Activated CD4-positive, alpha-beta T cell treated with anti-CD3 and anti-CD28 coated beads for 36 hours (primary cell): ENCODE measurements at places on chromosomes 2 and 18. TPM values are rescaled to one million over a fixed set of nuclear protein-coding genes. Genes with fewer than 3 reads are reported as not detected.

GRCh38 chr2:229178117-229178516 lies 93.0 kb downstream of the PID1 start:
- no peak overlapping the region for H3K27ac ChIP-seq
- no peaks in the 10 kb centered on the region for H3K4me1 ChIP-seq
- no peak overlapping the region for H3K4me3 ChIP-seq
- peaks cover 2% of the 10 kb centered on the region for H3K27me3 ChIP-seq
- no peak for DNase-seq
- no peaks in the 10 kb centered on the region for H3K36me3 ChIP-seq

GRCh38 chr2:50408053-50408452 lies 623.9 kb downstream of the NRXN1 start:
- no peaks in the 10 kb centered on the region for H3K4me1 ChIP-seq
- no peaks in the 10 kb centered on the region for H3K27me3 ChIP-seq
- DNase-seq: no peak
- no peaks in the 10 kb centered on the region for H3K36me3 ChIP-seq
- H3K27ac ChIP-seq: no peak overlapping the region

- no peaks in the 10 kb centered on the region for H3K27me3 ChIP-seq
- H3K27ac ChIP-seq: no peak overlapping the region
- peaks cover 9% of the 10 kb centered on the region for H3K4me1 ChIP-seq
- no peak for DNase-seq
- H3K4me3 ChIP-seq: no peak overlapping the region
- peaks cover 48% of the 10 kb centered on the region for H3K36me3 ChIP-seq
Measured at GRCh38 chr2:48514348-48515003, 15.5 kb upstream of the STON1 start.

DNA sequence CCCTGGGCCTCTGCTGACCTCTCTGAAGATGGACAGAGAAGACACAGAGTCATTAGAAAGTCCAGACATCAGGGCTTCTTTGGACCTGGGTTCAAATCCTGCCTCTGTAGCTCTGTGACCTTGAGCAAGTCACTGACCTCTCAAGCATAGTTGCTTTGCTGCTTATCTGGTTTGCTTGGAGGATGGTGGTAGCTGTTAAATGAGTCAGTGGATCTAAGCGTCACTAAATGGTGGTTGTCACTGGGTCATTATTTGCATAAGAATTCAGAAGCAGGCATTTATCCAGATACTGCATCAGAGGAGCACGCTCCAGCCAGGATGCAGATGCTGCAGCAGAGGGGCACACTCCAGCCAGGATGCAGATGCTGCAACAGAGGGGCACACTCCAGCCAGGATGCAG lies 229.2 kb downstream of the GLI2 start:
- no peaks in the 10 kb centered on the region for H3K36me3 ChIP-seq
- H3K27me3 ChIP-seq: no peaks in the 10 kb centered on the region
- no peak overlapping the region for H3K27ac ChIP-seq
- DNase-seq: no peak

- H3K27ac ChIP-seq: no peak overlapping the region
- H3K36me3 ChIP-seq: peaks cover 10% of the 10 kb centered on the region
- no peaks in the 10 kb centered on the region for H3K4me1 ChIP-seq
- DNase-seq: no peak
- no peaks in the 10 kb centered on the region for H3K27me3 ChIP-seq
- no peak overlapping the region for H3K4me3 ChIP-seq
Measured at GRCh38 chr2:239109928-239110545, 262.2 kb downstream of the TWIST2 start.

DNA sequence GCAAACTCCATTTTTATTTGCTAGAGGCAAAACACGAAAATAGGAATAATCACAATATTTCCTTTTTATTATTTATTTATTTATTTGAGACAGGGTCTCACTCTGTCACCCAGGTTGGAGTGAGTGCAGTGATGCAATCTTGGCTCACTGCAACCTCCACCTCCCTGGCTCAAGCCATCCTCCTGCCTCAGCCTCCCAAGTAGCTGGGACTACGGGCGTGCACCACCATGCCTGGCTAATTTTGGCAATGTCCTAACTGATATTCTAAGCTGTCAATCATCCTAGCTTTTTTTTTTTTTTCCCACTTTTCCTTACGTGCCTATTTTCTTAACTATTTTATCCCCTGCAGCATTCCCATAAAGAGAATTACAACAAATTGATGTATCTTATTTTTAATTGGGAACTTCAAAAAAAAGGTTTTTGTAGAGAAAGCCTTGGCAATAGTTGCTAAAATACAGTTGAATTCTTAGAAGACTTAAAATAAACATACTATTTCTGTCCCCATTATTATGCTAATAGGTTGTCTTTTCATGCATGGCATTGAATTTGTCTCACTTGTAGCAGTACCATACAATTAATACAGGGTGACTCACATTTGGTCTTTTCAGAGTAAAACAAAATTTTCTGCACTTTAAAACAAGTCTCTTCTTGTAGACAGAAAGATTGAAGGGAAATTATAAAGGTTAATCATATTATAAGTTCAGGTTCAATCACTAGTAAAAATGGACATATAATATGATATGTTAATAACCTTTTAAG lies 153.5 kb downstream of the SLC39A10 start:
- no peak overlapping the region for H3K27ac ChIP-seq
- DNase-seq: no peak
- no peaks in the 10 kb centered on the region for H3K36me3 ChIP-seq
- no peak overlapping the region for H3K4me3 ChIP-seq

- H3K27ac ChIP-seq: no peak overlapping the region
- no peaks in the 10 kb centered on the region for H3K36me3 ChIP-seq
- DNase-seq: no peak
- no peak overlapping the region for H3K4me3 ChIP-seq
- peaks cover 10% of the 10 kb centered on the region for H3K4me1 ChIP-seq
Measured at GRCh38 chr2:58870704-58871103, 629.6 kb upstream of the FANCL start.

- H3K4me1 ChIP-seq: peaks cover 27% of the 10 kb centered on the region
- peaks cover 2% of the 10 kb centered on the region for H3K36me3 ChIP-seq
- no peaks in the 10 kb centered on the region for H3K27me3 ChIP-seq
- no peak for DNase-seq
Measured at GRCh38 chr2:203972066-203972465, 35.5 kb downstream of the ICOS start.

DNA sequence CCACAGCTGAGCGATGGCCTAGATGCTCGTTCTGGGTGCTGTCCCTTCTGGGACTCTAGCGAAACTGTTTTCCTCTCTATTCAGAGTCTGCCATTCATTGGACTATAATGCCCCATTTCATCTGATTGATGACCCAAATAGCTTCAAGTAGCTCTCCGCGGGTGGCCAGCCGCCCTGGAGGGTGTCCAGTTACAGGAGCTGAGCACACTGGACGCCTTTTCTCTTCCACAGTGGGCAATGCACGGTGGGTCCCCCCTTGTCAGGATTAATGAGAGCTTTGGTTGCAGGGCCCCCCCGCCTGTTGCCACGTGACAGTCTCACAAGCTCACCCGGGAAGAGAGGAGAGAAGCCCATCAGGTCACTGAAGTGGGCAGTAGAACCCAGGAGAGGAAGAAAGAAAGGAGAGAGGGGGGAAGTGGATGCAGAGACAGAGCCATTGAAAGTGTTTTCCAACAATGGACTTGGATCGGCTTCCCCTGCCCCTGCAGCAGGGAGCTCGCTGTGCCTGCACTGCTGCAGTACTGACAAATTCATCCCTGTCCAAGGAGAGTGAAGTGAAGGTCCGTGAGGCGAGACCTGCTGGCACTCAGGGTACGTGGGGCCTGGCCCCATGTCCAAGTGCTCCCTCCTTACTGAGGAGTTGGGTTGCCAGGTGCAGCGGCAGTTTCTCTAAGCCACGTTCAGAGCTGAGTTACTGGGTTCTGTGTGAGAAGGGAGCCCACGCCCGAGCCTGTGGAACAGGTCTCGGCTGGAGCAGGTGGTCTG lies 44.8 kb downstream of the DIPK1C start:
- H3K4me3 ChIP-seq: no peak overlapping the region
- DNase-seq: no peak
- H3K27me3 ChIP-seq: no peaks in the 10 kb centered on the region
- H3K4me1 ChIP-seq: peaks cover 15% of the 10 kb centered on the region

The ATG9A gene
- total RNA-seq: 45.6 TPM

The LAMA1 gene
- not detected for total RNA-seq

The TDRD15 gene
- total RNA-seq: not detected

The TIMM21 gene
- 52.8 TPM for total RNA-seq

The RBFA gene
- total RNA-seq: 32.2 TPM

The ALPP gene
- not detected for total RNA-seq

The ELOA2 gene
- total RNA-seq: not detected

The ANKRD62 gene
- total RNA-seq: not detected

The RAB17 gene
- 0.30 TPM for total RNA-seq

The ZNF385B gene
- total RNA-seq: not detected
